Regular cardiac myocyte (primary cell): ENCODE measurements at places on chromosomes 16 and 17. TPM values are rescaled to one million over a fixed set of nuclear protein-coding genes. Genes with fewer than 3 reads are reported as not detected.

Gene ACSM2A
- under 0.01 TPM in 1 of 2 replicates, not detected in the other for total RNA-seq

Gene LAT
- 0.28 and 0.77 TPM in 2 replicates for total RNA-seq

Gene MMP25
- under 0.01 TPM in 1 of 2 replicates, not detected in the other for total RNA-seq

Gene TPSB2
- not detected in 2 replicates for total RNA-seq
